Heart right ventricle (tissue), 16 donors: ENCODE measurements at places on chromosomes 16 and 17. TPM values are rescaled to one million over a fixed set of nuclear protein-coding genes. Genes with fewer than 3 reads are reported as not detected.

Gene ZP2
- not detected for total RNA-seq

Gene CCL4
- 0.44 TPM for total RNA-seq

Gene CX3CL1
- 7.8 TPM for total RNA-seq

Gene KRTAP9-7
- total RNA-seq, result not detected

Gene TCAP
- 4,192 TPM for total RNA-seq

Gene KRT32
- total RNA-seq, result not detected

Gene CTRB1
- total RNA-seq, result 3.8 TPM

DNA sequence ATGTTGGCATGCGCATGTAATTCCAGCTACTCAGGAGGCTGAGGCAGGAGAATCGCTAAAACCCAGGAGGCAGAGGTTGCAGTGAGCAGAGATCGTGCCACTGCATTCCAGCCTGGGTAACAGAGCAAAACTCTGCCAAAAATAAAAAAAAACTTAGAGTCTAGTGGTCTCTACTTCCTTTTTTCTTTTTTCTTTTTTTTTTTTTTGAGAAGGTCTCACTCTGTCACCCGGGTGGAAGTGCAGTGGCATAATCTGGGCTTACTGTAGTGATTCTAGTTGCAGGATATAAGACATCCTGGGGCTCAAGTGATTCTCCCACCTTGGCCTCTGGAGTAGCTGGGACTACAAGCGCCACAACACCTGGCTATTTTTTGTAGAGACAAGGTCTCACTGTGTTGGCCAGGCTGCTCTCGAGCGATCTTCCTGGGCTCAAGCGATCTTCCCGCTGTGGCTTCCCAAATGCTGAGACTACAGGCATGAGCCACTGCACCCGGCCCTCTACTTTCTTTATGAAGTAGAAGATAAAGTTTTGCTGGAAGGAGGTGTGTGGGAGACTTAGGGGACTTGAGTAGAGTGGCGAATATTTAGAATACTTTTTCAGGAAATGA is 47.9 kb upstream of the TAOK1 start:
- DNase-seq, result no peak
- no peak overlapping the region for H3K4me3 ChIP-seq
- H3K4me1 ChIP-seq, result no peaks in the 10 kb centered on the region

DNA sequence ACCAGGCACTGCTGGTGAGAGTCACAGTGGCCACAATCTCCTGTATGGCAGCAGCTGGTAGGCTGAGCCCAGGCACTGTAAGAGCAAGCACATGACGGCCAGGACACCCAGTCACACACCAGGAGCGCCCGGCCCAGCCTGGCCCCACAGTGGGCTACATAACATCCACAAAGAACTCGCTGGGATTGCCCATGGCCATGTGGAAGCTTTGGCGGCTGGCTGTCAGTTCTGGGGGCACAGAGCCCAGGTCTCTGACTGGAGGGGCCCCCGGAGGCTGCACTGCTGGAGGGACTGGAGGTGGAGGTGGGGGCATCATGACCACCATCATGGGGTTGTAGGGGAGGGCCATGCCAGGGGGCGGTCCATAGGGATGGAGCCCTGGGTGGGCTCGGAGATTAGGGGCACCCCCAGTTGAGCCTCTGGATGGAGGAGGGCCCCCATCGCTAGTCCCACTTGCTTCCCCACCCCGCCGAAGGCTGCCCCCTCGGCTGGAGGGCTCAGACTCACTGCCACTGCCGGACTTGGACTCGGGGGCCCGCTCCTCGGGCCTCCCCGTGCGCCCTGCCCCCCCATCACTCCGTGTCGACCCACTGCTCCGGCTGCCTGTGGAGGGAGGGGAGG is 6.1 kb downstream of the ACADVL start:
- H3K4me3 ChIP-seq, result no peak overlapping the region
- no peaks in the 10 kb centered on the region for H3K27me3 ChIP-seq
- peaks cover 46% of the 10 kb centered on the region for H3K4me1 ChIP-seq
- no peak overlapping the region for H3K27ac ChIP-seq
- H3K36me3 ChIP-seq, result peaks cover 98% of the 10 kb centered on the region

DNA sequence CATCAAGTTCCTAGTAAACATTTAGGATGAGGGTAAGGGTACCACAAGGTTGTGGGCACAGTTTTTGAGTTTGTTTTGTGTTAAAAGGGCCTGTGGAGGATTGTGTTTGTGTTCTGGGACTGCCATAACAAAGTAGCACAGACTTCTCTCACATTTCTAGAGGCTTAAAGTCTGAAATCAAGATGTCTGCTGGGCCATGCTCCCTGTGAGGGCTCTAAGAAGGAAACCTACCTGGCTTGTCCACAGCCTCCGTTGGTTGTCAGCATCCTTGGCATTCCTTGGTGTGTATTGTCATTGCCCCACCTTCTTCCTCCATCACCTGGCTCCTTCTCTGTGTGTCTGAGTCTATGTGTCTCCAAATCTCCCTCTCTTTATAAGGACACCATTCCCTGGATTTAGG is 808.1 kb upstream of the RBFOX1 start:
- H3K4me1 ChIP-seq, result no peaks in the 10 kb centered on the region
- H3K27ac ChIP-seq, result no peak overlapping the region
- H3K27me3 ChIP-seq, result no peaks in the 10 kb centered on the region
- no peak for DNase-seq
- no peaks in the 10 kb centered on the region for H3K36me3 ChIP-seq

- no peaks in the 10 kb centered on the region for H3K27me3 ChIP-seq
- no peak for DNase-seq
- H3K27ac ChIP-seq, result no peak overlapping the region
- no peaks in the 10 kb centered on the region for H3K36me3 ChIP-seq
These were observed 112.6 kb downstream of the OR1D5 start for GRCh38 chr17:2950846-2951245.

DNA sequence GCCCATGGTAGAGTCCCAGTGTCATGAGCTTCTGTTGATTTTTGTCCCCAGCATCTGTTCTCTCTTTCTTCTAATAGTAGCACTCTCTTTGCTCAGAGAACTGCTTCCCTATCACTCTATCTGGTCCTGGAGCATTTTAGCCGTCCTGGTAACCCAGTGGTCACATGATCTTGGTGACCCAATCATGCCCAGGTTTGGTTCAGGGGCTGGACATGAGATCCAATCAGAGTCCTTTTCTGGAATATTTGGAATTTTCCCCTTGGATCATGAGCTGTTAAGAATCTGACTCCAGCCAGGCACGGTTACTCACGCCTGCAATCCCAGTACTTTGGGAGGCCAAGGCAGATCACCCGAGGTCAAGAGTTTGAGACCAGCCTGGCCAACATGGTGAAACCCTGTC is 197.0 kb downstream of the RAB11FIP4 start:
- H3K27ac ChIP-seq, result no peak overlapping the region
- peaks cover under 1% of the 10 kb centered on the region for H3K4me1 ChIP-seq
- no peak overlapping the region for H3K4me3 ChIP-seq
- H3K27me3 ChIP-seq, result no peaks in the 10 kb centered on the region

GRCh38 chr16:1903845-1904840 is 14.1 kb downstream of the HS3ST6 start:
- no peaks in the 10 kb centered on the region for H3K4me1 ChIP-seq
- peaks cover 38% of the 10 kb centered on the region for H3K27me3 ChIP-seq
- H3K36me3 ChIP-seq, result no peaks in the 10 kb centered on the region
- no peak for DNase-seq
- no peak overlapping the region for H3K4me3 ChIP-seq

- H3K36me3 ChIP-seq, result peaks cover 73% of the 10 kb centered on the region
- no peaks in the 10 kb centered on the region for H3K27me3 ChIP-seq
- no peak for DNase-seq
- H3K27ac ChIP-seq, result no peak overlapping the region
- H3K4me3 ChIP-seq, result no peak overlapping the region
These were observed 25.4 kb downstream of the ZFP90 start for GRCh38 chr16:68564382-68564985.

DNA sequence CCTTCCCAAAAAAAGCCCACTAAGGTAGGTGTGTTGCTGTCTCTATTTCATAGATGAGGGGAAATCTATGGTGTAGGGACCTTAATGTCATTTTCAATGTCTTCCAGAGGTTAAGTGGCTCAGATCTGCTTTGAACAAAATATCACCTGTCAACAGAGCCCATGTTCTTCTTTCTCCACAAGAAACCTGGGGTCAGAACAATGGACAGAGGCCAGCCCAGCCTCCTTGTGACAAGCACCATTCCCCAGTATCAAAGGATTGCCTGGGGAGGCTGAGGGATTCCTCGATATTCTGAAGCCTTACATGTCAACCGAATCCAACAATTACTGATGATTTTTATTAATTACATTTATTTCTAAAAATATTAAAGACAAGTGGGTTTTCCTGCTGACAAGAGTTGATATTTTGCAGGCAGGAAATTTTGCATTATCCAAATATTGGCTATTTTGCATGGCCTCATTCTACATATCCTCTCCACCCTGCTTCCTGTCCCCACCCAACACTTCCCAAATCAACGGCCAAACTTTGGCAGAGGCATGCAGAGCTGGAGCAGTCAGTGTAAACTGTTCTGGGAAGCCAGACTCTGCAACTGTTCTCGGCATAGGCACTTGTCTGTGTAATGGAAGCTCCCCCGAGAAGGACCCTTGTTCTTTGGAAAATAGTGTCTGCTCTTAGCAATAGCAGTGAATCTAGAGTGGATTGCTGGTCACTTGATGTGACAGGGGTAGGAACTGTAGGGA is 281.5 kb downstream of the HS3ST3A1 start:
- H3K36me3 ChIP-seq, result no peaks in the 10 kb centered on the region
- no peak overlapping the region for H3K4me3 ChIP-seq
- no peaks in the 10 kb centered on the region for H3K27me3 ChIP-seq

- H3K27me3 ChIP-seq, result no peaks in the 10 kb centered on the region
- no peak overlapping the region for H3K27ac ChIP-seq
- DNase-seq, result no peak
- no peaks in the 10 kb centered on the region for H3K4me1 ChIP-seq
- H3K4me3 ChIP-seq, result no peak overlapping the region
These were observed 38.0 kb downstream of the ZFPM1 start for GRCh38 chr16:88491001-88491559.

GRCh38 chr16:50525716-50526115 is 22.5 kb upstream of the NKD1 start:
- H3K27me3 ChIP-seq, result peaks cover 33% of the 10 kb centered on the region
- no peaks in the 10 kb centered on the region for H3K4me1 ChIP-seq
- H3K4me3 ChIP-seq, result no peak overlapping the region

GRCh38 chr17:42345396-42346073 is 42.7 kb downstream of the STAT3 start:
- H3K27me3 ChIP-seq, result no peaks in the 10 kb centered on the region
- peaks cover 63% of the 10 kb centered on the region for H3K36me3 ChIP-seq
- H3K4me3 ChIP-seq, result no peak overlapping the region
